ENCODE measurements at places on chromosomes 16 and 17.

DNA sequence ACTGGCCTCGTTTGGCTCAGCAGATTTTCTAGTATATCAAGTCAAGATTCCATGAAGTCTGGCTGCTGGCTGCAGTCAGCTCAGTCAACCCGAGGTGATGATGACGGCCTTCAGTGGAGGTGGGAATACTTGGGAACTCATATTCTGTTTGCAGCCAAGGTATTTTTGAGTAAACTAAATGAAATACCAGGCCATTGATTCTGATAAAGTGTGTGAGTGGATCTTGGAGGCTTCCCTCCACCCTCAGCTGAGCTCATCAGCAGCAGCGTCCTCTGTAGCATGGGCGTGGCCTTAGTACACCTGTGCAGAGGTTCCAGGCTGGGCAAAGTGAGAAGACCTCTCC, 22.0 kb upstream of the TACO1 start:
- DNase-seq: no peak

GRCh38 chr16:57988929-57989328, 11.5 kb downstream of the ZNF319 start:
- DNase-seq: no peak

- DNase-seq: peak; percentile 58
Observed at GRCh38 chr16:1379304-1380076, 27.8 kb downstream of the GNPTG start.

GRCh38 chr17:61806936-61807335, 56.4 kb downstream of the BRIP1 start:
- DNase-seq: no peak

GRCh38 chr17:48177816-48178215, 70.2 kb downstream of the SNX11 start:
- DNase-seq: no peak

- no peak for DNase-seq
Observed at GRCh38 chr16:72939247-72939646, 108.7 kb downstream of the ZFHX3 start.

DNA sequence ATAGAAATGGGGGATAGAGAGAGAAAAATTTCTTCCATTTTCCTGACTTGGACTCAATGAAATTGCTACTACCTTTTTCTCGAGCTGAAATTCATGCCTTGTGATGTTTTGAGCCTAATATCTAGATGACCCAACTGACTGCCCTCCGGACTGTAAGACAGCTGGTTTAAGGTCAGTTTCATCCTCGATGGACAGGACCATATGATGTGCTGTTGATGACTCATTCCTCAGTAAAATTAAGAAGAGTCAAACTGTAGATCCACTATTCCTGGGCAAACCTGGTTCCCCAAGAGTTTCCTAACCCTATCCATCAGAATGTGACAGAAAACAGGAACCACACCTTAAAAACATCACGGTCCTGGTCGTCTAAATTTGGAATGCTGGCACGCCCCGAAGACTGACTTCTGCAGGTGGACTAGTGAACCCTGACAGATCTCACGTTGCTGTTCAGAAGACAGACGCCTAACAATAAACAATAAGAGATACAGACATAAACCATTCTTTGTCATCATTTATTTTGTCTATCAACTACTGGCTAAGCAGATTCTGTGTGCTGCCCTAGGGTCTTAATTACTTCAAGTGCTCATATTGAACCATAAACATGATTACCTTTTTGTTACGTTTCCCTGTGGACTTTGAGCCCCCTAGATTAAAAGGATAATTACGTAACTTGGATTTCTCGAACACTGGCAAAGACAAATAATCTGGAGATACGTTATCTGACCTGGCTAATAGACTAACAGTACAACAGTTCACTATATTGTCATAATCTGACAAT, 45.1 kb upstream of the NOS2 start:
- no peak for DNase-seq

DNA sequence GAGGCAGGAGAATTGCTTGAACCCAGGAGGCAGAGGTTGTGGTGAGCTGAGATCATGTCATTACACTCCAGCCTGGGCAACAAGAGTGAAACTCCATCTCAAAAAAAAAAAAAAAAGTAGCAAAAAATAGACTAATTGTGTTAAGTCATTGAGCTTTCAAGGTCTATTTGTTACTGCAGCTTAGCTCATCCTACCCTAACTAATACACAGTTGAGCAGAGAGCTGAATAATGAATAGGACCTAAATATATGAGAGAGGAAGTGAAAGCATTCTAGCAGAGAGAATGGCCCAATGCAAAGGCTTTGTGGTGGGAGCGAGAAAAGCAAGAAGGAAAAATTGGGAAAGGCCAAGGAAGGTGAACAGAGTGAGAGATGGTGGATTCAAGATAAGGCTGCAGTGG, 128.3 kb downstream of the AXIN2 start:
- no peak for DNase-seq

DNA sequence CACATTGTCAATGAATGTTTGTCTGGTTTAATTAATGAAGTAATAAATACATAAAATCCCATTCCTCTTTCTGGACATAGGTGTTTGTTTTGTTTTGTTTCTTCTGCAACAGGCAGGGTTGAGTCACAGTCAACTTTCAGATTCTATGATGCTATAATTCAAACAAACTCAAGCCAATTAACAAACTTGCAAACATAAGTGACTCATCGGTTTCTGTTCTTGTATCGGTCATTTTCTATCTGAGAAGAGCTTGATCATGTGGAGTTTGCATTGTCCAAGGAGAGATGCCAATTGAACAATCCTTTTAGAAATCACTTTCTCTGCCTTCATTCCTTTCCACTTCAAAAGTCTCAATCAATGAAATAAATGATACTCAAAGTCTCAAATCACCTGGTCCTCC, 294.2 kb upstream of the C16orf82 start:
- no peak for DNase-seq

DNA sequence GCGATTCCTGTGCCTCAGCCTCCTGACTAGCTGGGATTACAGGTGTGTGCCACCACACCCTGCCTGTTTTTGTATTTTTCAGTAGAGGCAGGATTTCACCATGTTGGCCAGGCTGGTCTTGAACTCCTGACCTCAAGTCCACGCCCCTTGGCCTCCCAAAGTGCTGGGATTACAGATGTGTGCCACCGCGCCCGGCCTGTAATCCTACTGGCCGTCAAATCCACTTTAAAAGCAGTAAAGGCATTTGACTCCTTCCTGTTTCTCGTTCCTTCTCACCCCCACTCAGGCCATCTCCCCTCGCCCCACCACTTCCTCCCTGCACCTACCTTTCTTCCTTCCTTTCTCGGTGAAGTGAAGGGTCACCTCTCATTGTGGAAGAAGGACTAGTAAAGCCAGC, 69.4 kb upstream of the CREBBP start:
- no peak for DNase-seq

DNA sequence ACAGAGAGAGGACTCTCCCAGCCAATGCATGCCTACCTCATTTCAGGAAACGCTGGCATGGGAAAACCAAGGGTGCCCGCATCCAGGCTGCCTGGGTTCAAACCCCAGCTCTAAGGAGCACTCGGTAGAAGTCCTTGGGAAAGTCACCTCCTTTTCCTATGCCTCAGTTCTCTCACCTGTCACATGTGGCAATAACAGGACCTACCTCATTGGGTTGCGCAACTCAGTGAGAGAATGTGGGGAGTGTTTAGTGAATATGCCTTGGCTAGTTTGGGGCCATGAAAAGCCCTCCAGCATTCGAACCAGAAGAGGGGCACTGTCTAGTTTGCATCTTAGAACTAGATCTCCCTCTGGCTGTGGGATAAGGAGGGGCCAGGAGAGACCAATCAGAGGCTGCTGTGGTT, 9.0 kb upstream of the NXPH3 start:
- DNase-seq: no peak

- no peak for DNase-seq
Observed at GRCh38 chr16:46713634-46714033, 24.2 kb downstream of the ORC6 start.

GRCh38 chr17:15092261-15092660, 172.9 kb downstream of the PMP22 start:
- no peak for DNase-seq

- no peak for DNase-seq
Observed at GRCh38 chr17:75721463-75722011, 278 bp downstream of the ITGB4 start.

GRCh38 chr16:9072806-9073341, 18.6 kb upstream of the HAPSTR1 start:
- DNase-seq: no peak

GRCh38 chr17:60383379-60383778, 8.6 kb downstream of the USP32 start:
- no peak for DNase-seq

DNA sequence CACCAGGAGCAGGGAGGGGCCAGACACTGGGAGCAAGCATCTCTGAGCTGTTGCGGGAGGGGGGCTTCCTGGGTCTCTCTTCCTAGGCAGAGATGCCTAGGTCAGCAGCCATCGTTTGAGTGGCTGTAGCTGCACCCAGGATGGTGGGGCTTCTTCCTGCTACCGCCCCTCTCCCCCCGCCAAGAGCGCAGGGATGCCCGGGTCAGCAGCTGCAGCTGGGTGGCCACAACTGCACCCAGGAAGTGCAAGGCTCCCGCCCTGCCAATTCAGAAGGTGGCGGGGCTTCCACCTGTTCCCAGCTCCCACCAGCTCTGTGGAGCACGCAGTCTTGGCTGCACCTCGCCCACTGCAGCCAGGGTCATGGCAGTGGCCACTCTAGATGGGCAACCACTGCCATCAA, 47.8 kb downstream of the ESRP2 start:
- no peak for DNase-seq

- no peak for DNase-seq
Observed at GRCh38 chr16:23679274-23679985, 741 bp downstream of the PLK1 start.

GRCh38 chr17:57557834-57558681, 187.0 kb downstream of the CCDC182 start:
- DNase-seq: no peak

DNA sequence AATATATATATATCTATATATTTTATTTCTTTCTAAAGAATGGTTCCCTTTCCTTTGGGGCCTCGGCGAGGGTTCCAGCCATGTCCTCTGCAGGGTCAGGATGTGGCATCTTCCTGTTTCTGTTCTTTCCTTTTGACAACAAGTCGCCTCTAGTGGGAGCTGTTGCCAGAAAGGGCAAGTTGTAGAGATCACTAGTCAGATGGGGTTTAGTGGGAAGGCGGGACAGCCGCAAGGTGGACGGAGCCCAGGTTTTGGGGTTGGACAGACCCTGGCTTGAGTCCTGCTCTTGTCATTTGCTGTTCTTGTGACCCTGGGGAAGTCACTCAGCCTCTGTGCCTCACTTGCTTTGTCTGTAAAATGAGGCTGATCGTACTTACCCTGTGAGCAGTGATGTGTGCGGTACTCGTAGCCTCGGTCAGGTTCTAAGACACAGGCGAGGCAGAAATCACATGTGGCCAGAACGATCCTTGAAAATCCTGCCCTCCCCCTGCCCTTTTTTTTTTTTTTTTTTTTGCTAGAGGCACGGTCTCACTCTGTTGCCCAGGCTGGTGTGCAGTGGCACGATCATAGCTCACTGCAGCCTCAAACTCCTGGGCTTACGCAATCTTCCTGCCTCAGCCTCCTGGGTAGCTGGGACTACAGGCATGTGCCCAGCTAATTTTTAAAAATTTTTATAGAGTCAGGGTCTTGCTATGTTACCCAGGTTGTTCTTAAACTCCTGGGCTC, 80.1 kb downstream of the ABCC6 start:
- peak; percentile 18 for DNase-seq

DNA sequence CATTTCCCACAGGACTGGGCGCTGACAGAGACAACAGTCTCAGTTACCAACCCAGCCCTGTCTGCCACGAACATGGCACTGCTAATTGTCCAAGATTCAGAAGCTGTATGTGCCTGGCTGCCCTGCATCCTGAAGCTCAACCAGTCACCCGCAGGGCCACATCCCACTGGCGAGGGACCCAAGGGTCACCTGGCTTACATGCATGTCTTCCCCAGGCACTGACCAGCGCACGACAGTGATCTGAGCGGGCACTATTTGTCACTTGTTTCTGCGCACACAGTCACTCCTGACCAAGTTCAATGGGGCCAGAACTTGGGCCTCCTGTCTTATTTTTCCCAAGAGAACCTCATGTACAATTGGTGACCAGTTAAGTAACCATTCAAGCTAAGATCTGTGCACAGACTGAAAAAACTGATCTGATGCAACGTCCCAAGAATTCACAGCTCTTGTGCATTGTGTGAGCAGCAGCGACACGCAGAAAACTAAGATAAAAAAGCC, 13.1 kb downstream of the USP7 start:
- DNase-seq: no peak

GRCh38 chr16:8183176-8184099, 406.9 kb downstream of the TMEM114 start:
- no peak for DNase-seq

DNA sequence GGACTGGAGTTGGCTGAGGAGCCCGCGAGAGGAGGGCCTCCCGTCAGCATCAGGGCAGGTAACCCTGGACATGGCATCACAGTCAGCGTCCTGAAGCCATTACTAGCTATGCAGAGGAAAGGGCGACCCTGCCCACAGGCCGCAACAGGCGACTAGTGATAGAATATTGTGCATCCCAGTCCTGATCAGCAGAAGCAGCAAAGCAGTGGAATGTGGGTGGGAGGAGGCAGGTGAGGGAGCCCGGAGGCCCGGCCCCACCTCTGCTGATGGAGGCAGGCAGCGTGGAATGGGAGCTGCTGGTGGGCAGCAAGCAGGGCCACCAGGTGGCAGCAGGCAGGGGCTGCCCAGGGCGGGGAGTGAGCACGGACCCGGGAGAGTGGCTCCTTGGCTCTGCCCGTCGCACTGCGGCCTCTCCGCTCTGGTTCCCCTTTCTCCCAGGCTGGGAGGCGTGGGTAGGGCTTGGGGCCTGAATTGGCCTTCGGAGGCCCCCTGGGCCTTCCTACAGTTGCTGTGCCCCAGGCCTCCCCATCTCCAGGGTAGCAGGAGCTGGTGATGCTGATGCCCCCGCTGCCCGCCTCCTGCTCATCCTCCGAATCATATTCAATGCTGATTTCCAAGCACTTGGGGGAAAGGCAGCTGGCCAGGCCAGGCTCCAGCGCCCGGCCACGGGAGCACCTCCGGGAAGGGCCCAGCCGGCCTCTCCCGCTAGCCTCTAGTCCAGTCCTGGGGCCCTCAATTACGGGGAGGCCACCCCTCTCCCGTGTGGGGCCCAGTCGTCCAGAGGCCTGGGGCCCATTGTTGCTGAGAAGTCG, 20.2 kb downstream of the TSPOAP1 start:
- DNase-seq: no peak
